Activated T-cell treated with anti-CD3 and anti-CD28 coated beads, Interleukin-2, amount 50 U/mL, for 72 hours (primary cell): ENCODE measurements at places on chromosomes 12 and 14. TPM values are rescaled to one million over a fixed set of nuclear protein-coding genes. Genes with fewer than 3 reads are reported as not detected.

GRCh38 chr12:122081697-122082221 lies 3.2 kb downstream of the MLXIP start:
- H3K27ac ChIP-seq = peak overlapping the region; percentile 9
- peak; percentile 29 for DNase-seq
- peak overlapping the region; percentile 75 for H3K4me3 ChIP-seq
- peaks cover 57% of the 10 kb centered on the region for H3K4me1 ChIP-seq
- H3K27me3 ChIP-seq = no peaks in the 10 kb centered on the region

GRCh38 chr12:62533087-62533754 lies 66.6 kb downstream of the MON2 start:
- peaks cover 5% of the 10 kb centered on the region for H3K36me3 ChIP-seq
- no peak for DNase-seq
- H3K27me3 ChIP-seq = no peaks in the 10 kb centered on the region
- peaks cover 4% of the 10 kb centered on the region for H3K4me1 ChIP-seq

GRCh38 chr14:99280852-99281251 lies 8.9 kb upstream of the BCL11B start:
- H3K27ac ChIP-seq = peak overlapping the region; percentile 10
- H3K4me3 ChIP-seq = no peak overlapping the region
- DNase-seq = no peak
- H3K36me3 ChIP-seq = no peaks in the 10 kb centered on the region
- H3K4me1 ChIP-seq = peaks cover 45% of the 10 kb centered on the region

DNA sequence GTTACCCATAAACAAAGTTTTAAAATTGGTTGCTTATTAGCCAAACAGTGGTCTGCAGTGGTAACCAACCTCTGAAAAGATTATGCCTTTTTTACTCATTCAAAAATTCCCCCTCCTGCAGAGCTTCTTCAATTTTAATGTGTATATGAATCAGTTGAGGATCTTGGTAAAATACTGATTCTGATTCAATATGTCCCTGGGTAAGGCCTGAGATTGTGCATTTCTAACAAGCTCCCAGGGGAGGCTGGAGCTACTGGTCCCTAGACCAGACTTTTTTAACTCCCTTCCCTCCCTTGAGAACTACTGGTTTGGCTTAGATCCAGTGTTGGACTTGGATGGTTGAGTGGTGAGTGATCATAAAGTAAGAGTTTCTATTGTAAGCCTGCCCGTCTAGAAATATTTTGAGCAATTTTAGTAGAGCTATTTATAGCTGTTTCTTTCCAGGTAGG lies 90.2 kb downstream of the FUT8 start:
- no peaks in the 10 kb centered on the region for H3K27me3 ChIP-seq
- H3K36me3 ChIP-seq = peaks cover 4% of the 10 kb centered on the region
- peak overlapping the region; percentile 44 for H3K4me3 ChIP-seq
- DNase-seq = no peak
- H3K4me1 ChIP-seq = peaks cover 44% of the 10 kb centered on the region

- no peak overlapping the region for H3K27ac ChIP-seq
- no peaks in the 10 kb centered on the region for H3K4me1 ChIP-seq
- no peaks in the 10 kb centered on the region for H3K36me3 ChIP-seq
- H3K27me3 ChIP-seq = no peaks in the 10 kb centered on the region
- no peak for DNase-seq
- H3K4me3 ChIP-seq = no peak overlapping the region
Observed at GRCh38 chr14:73524493-73524892, 12.4 kb upstream of the ACOT1 start.

DNA sequence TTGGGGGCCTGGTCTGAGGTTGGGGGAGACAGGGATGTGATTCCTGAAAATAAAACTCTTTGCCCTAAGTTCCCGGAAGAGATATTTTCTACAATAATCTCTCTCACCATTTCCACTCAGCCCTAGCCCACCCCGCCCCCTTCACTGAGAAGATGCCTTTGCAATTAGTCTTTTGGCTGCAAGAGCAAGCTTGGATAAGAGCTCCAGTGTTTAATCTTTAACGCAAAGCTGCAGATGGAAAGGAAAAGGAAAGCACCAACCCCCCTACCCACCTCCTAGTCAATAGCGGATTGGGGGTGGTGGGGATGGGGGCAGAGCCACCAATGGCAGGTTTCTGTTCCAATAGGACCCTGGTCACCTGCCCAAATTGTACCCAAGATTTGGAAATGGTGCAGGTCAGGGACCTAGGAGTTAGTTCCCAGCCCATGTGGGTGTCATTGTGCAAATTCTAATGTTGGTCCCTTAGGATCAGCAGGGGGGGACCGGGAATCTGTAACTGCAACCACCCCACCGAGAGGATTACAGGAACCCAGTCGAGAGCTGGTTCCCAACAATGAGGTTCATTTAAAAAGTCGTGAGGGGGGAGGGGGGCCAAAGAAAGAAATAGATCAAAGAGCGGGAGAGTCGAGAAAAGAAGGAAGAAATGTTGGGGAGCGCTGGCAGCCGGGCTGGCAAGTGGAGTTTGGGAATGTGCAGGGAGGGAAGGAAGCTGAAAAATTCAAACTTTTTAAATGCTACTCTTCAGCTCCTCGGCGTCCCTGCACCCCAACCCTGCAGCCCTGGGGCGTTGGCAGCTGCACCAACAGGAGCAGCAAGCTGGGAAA lies 1.6 kb downstream of the ZFP36L1 start:
- peak overlapping the region; percentile 86 for H3K27ac ChIP-seq
- H3K4me1 ChIP-seq = peaks cover 52% of the 10 kb centered on the region
- peaks cover 39% of the 10 kb centered on the region for H3K36me3 ChIP-seq
- no peaks in the 10 kb centered on the region for H3K27me3 ChIP-seq
- H3K4me3 ChIP-seq = peak overlapping the region; percentile 91

DNA sequence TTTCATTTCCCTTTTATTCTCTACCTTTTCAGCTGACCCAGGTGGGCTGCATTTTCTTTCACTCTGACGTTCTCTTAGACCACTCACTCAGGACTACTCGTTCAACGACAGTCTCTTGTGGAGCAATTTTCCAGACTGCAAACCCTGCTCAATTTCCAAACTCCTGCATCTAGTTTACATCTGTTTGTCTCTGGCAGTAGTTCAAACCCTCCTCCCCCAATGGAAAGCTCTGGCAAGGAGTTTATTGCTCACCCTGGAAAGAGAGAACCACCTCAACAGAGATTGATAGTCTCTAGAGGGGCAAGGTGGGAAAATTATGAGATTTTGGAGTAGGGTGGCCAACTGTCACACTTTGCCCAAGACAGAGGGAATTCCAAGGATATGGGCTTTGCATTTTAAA lies 130.2 kb downstream of the TSHR start:
- H3K27ac ChIP-seq = no peak overlapping the region
- no peaks in the 10 kb centered on the region for H3K4me1 ChIP-seq
- DNase-seq = no peak
- H3K36me3 ChIP-seq = no peaks in the 10 kb centered on the region
- H3K27me3 ChIP-seq = no peaks in the 10 kb centered on the region
- no peak overlapping the region for H3K4me3 ChIP-seq

GRCh38 chr12:66140731-66141130 lies 10.2 kb upstream of the LLPH start:
- no peak overlapping the region for H3K4me3 ChIP-seq
- peak overlapping the region; percentile 85 for H3K27ac ChIP-seq
- H3K36me3 ChIP-seq = peaks cover 43% of the 10 kb centered on the region
- H3K27me3 ChIP-seq = no peaks in the 10 kb centered on the region
- peaks cover 13% of the 10 kb centered on the region for H3K4me1 ChIP-seq

- peaks cover 3% of the 10 kb centered on the region for H3K36me3 ChIP-seq
- no peak overlapping the region for H3K27ac ChIP-seq
- H3K27me3 ChIP-seq = no peaks in the 10 kb centered on the region
- DNase-seq = no peak
- H3K4me1 ChIP-seq = peaks cover 31% of the 10 kb centered on the region
Observed at GRCh38 chr12:67352682-67353081, 83.5 kb downstream of the CAND1 start.

GRCh38 chr14:68639000-68639757 lies 153.7 kb downstream of the ZFP36L1 start:
- H3K4me1 ChIP-seq = no peaks in the 10 kb centered on the region
- no peak overlapping the region for H3K4me3 ChIP-seq
- peaks cover 13% of the 10 kb centered on the region for H3K36me3 ChIP-seq

DNA sequence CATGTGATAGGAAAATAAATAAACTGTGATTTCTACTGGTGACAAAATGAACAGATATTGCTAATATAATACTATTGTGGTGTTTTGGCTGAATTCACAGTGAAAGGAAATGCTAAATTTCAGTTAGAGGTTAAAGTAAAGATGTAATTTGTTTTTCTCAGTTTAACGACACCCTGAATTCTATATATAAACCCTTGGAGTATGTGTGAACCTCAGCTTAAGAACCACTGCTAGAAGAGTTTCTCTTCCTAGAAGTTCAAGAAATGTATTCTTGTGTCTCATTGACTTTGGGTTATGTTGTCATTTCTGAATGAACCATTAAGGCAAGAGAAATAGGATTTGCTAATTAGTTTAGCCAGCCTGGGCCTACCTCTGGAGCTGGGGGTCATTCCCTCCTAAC lies 8.2 kb downstream of the FBXO34 start:
- H3K27ac ChIP-seq = no peak overlapping the region
- no peaks in the 10 kb centered on the region for H3K36me3 ChIP-seq
- H3K4me3 ChIP-seq = no peak overlapping the region
- no peaks in the 10 kb centered on the region for H3K27me3 ChIP-seq

GRCh38 chr14:30996892-30997659 lies 28.4 kb upstream of the AP4S1 start:
- H3K27ac ChIP-seq = no peak overlapping the region
- no peak overlapping the region for H3K4me3 ChIP-seq
- peaks cover 54% of the 10 kb centered on the region for H3K4me1 ChIP-seq
- peaks cover 24% of the 10 kb centered on the region for H3K36me3 ChIP-seq
- no peak for DNase-seq
- H3K27me3 ChIP-seq = no peaks in the 10 kb centered on the region

- H3K36me3 ChIP-seq = peaks cover 2% of the 10 kb centered on the region
- peaks cover 22% of the 10 kb centered on the region for H3K4me1 ChIP-seq
- no peak overlapping the region for H3K27ac ChIP-seq
- peak overlapping the region; percentile 78 for H3K4me3 ChIP-seq
- DNase-seq = peak; percentile 13
Observed at GRCh38 chr12:24562771-24563431, 386.0 kb downstream of the BCAT1 start.

DNA sequence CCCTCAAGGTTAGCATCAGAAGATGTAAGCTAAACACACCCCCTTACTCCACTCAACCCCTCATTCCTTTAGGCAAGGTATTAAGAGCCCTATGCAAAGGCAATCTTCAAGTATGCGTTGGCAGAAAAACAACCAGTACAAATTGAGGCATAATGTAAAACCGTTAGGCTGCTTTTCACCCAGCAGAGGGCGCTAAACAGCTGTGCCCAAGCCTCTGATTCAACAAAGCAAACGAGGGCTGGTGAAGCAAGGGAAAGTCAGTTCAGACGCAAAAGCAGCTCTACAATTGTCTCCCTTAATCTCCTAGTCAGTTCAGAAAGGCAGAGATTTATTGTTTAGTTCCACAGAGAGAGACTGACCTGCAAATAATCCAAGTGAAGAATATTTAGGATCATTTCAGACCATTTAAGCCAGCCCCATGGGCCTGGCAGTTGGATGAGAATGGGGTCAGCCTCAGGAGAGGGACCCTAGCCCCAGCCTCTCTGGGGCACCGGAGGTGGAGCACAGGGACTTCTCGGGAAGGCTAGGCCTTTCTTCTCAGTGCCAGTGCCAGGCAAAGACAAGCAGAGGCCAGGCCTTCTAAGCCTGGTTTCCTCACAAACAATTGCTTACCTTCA lies 23.5 kb downstream of the DCAF5 start:
- no peaks in the 10 kb centered on the region for H3K36me3 ChIP-seq
- no peaks in the 10 kb centered on the region for H3K27me3 ChIP-seq
- H3K4me1 ChIP-seq = peaks cover 73% of the 10 kb centered on the region
- H3K4me3 ChIP-seq = no peak overlapping the region

- peak; percentile 43 for DNase-seq
- no peaks in the 10 kb centered on the region for H3K36me3 ChIP-seq
- peaks cover 100% of the 10 kb centered on the region for H3K4me1 ChIP-seq
- no peaks in the 10 kb centered on the region for H3K27me3 ChIP-seq
Observed at GRCh38 chr12:57836442-57837375, 9.8 kb downstream of the CTDSP2 start.

- H3K27me3 ChIP-seq = peaks cover 7% of the 10 kb centered on the region
- no peak overlapping the region for H3K4me3 ChIP-seq
- no peak overlapping the region for H3K27ac ChIP-seq
- H3K36me3 ChIP-seq = no peaks in the 10 kb centered on the region
Observed at GRCh38 chr12:131103669-131104462, 150.2 kb downstream of the ADGRD1 start.

- no peaks in the 10 kb centered on the region for H3K36me3 ChIP-seq
- H3K4me3 ChIP-seq = no peak overlapping the region
- no peak overlapping the region for H3K27ac ChIP-seq
Observed at GRCh38 chr14:76293221-76293620, 82.7 kb upstream of the ESRRB start.

DNA sequence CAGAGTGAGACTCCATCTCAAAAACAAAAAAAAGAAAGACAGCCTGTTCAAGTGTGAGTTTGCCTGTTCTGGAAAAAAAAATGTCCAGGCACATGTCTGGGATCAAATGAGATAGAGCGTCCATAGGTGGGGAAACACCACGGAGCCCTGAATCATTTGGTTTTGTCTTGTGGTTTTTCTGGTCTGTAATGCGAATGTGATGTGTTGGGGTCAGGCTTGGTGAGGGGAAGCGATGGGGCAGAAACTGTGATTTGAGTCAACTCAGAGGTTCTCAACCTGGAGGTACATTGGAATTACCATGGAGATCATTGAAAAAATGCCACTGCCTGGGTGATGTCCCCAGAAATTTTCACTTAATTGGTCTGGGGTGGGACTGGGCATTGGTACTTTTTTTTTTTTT lies 183.9 kb upstream of the PWP1 start:
- H3K27ac ChIP-seq = no peak overlapping the region
- peaks cover 19% of the 10 kb centered on the region for H3K4me1 ChIP-seq
- H3K36me3 ChIP-seq = peaks cover 4% of the 10 kb centered on the region
- peak; percentile 4 for DNase-seq

DNA sequence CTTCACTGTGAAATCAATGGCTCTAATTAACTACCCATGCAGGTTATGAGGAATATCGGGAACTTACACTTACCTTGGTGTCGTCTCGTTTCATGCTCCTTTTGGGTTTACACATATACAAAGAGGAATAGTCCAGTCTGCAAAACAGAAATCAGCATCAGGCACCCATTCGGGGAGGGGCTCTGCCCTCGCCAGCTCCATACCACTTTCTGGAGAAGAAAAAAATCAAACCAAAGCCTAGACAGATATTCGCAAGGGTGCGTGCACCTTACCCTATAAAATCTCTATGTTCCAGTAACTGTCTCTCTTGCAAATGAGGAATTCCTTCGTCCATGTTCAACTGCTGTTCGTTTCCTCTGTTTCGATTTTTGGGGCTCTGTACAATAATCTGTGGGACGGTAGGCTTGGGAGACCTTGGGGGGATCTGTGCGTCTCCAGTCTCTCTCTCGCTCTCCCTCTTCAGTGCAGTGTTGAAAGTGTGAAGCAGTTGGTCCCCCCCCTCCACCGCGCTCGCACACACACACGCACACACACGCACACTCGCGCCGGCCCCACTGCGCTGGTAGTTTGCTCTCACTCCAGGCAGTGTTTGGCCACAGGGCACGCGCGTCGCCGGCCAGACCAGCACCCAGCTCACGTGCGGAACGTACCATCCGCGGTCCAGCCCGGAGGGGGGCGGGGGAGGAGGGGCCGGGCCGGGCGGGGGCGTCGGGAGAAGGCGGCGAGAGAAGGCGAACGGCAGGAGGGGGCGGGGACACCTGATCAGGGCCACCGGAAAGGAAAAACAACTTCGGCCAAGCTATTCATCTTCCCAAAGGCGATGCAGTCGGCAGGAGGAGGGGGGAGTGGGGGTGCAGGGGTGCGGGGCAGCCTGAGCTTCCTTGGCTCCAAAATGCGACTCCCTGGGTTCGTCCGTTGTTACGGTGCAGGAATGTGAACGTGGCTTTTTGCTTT lies at the start of gene BHLHE41:
Gene BHLHE41, minus strand, starts transcription at position 592 of the 954 bp plus-strand sequence. Its CDS starts 258 bp downstream, at position 334.
- no peaks in the 10 kb centered on the region for H3K36me3 ChIP-seq
- H3K27me3 ChIP-seq = peaks cover 84% of the 10 kb centered on the region
- peaks cover 43% of the 10 kb centered on the region for H3K4me1 ChIP-seq
- no peak within 1 kb of the TSS for H3K27ac ChIP-seq
- DNase-seq = peak; percentile 19

VRTN gene
- total RNA-seq = not detected

ANG gene
- total RNA-seq = 2.5 TPM

CEBPE gene
- total RNA-seq = 0.21 TPM

FAM216A gene
- 23.4 TPM for total RNA-seq
